Testis (tissue), 5 donors: ENCODE measurements at places on chromosomes 13 and 19.

GRCh38 chr19:45765702-45766295 lies 3.3 kb downstream of the SIX5 start:
- no peak for DNase-seq
- peak overlapping the region; percentile 95 for H3K27ac ChIP-seq
- H3K4me3 ChIP-seq = no peak overlapping the region
- H3K4me1 ChIP-seq = peaks cover 39% of the 10 kb centered on the region
- no peaks in the 10 kb centered on the region for H3K27me3 ChIP-seq
- no peaks in the 10 kb centered on the region for H3K36me3 ChIP-seq

- no peak overlapping the region for H3K27ac ChIP-seq
- no peak for DNase-seq
- H3K27me3 ChIP-seq = no peaks in the 10 kb centered on the region
- H3K4me1 ChIP-seq = no peaks in the 10 kb centered on the region
Measured at GRCh38 chr13:41286370-41286769, 23.0 kb upstream of the MTRF1 start.

DNA sequence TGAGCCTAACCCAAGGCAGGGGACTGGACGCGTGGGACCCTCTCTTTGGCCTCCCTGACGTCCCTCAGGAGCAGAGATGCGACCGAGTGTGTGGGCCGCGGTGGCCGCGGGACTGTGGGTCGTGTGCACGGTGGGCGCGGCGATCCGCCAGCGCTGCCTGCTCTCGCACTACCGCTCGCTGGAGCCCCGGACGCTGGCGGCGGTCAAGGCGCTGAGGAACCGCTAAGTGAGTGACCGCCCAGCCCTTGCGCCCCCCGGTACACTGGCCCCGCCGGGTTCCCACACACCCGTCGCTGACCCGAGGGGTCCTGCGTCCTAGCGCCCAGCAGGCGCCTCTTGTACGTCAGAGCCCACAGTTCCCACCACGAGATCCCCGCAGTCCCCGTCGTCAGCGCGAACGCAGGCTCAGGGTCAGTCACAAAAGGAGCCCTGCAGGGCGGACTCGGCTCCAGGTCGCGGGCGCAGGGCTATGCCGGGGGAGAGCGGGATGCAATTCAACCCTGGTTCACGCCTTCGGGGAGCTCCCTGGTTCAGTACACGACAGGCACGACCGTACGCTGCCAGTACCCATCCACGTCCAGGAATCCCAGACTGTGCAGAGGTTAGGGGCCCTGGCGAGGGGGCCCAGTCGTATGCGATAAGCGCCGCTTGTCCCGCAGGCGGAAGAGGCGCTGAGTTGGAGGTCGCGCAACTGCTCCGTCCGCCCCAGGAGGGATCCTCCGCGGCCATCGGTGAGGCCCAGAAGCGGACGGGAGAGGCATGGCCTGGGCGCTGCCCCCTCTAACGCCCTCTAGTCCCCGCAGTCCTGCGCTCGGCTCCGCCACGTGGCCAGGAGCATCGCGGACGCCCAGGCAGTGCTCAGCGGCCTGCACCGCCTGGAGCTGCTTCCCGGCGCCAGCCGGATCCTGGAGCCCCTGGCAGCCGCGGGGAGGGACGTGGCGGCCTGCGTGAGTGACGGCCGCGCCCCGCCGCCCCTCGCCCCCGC lies 3.6 kb upstream of the IFNL2 start:
- no peak overlapping the region for H3K27ac ChIP-seq
- no peaks in the 10 kb centered on the region for H3K36me3 ChIP-seq
- peak; percentile 22 for DNase-seq
- no peaks in the 10 kb centered on the region for H3K27me3 ChIP-seq
- H3K4me1 ChIP-seq = peaks cover 2% of the 10 kb centered on the region

DNA sequence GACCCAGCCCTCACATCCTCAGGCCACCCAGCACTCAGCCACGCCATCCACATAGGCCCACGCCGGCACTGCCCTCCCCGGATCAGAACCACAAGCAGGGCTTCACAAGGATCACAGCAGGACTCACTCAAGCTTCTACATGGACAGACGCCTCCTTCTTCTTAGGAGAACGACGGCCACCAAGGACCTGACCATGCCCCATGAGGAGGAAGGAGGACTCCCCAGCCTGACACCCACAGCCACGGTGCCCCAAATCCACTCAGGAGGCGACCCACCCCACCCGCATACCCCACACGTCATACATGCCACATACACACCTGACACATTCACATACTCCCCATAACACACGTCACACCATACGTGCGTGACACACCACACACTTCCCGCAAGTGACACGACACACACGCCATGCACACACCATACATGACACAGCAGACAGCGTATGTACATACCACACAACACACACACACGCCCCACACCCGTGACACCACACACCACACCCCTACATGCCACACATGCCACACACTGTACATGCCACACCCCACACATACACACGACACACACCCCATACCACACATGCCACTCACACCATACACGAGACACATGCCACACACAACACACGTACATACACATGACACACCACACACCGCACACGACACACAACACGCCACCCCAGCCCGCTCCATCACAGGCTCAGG lies 50.4 kb downstream of the MLLT1 start:
- no peaks in the 10 kb centered on the region for H3K27me3 ChIP-seq
- no peaks in the 10 kb centered on the region for H3K36me3 ChIP-seq
- H3K4me3 ChIP-seq = no peak overlapping the region

- H3K27ac ChIP-seq = no peak overlapping the region
- H3K4me1 ChIP-seq = peaks cover 11% of the 10 kb centered on the region
- peak; percentile 10 for DNase-seq
- no peaks in the 10 kb centered on the region for H3K36me3 ChIP-seq
- H3K27me3 ChIP-seq = no peaks in the 10 kb centered on the region
Measured at GRCh38 chr19:51697169-51697776, 4.1 kb downstream of the SPACA6 start.

- no peaks in the 10 kb centered on the region for H3K27me3 ChIP-seq
- DNase-seq = peak; percentile 20
- H3K27ac ChIP-seq = no peak overlapping the region
- no peaks in the 10 kb centered on the region for H3K4me1 ChIP-seq
- H3K4me3 ChIP-seq = no peak overlapping the region
Measured at GRCh38 chr13:20340136-20340758, 108.1 kb upstream of the GJB6 start.

GRCh38 chr13:93499991-93500390 lies 273.4 kb downstream of the GPC6 start:
- no peaks in the 10 kb centered on the region for H3K4me1 ChIP-seq
- no peak overlapping the region for H3K27ac ChIP-seq
- H3K36me3 ChIP-seq = no peaks in the 10 kb centered on the region
- no peak overlapping the region for H3K4me3 ChIP-seq
- DNase-seq = no peak

- no peak overlapping the region for H3K4me3 ChIP-seq
- H3K27me3 ChIP-seq = no peaks in the 10 kb centered on the region
- DNase-seq = no peak
- H3K27ac ChIP-seq = no peak overlapping the region
- H3K4me1 ChIP-seq = no peaks in the 10 kb centered on the region
Measured at GRCh38 chr19:32798201-32798600, 71.4 kb downstream of the SLC7A9 start.

- no peak overlapping the region for H3K4me3 ChIP-seq
- DNase-seq = no peak
- H3K27ac ChIP-seq = no peak overlapping the region
- H3K36me3 ChIP-seq = no peaks in the 10 kb centered on the region
- no peaks in the 10 kb centered on the region for H3K4me1 ChIP-seq
Measured at GRCh38 chr13:44312834-44313551, 60.6 kb upstream of the SERP2 start.

DNA sequence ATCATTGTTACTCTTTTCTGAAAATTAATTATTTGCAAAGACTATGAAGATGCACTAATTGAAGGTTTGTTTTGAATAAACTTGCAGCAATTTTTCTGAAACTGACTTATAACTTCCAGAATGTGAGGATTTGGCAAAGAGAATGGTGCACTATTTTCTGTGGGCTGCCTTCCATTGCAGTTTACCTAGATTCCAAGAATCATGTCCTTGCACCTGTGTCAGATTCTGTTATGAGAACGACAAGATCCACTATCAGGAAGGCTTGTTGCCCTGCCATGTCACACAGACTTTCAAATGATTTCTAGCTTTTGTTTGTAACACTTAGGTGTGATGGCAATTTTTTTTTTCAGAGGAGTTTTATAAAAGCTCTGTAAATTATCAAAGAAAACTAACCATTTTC lies 5.6 kb upstream of the SLAIN1 start:
- DNase-seq = no peak
- H3K27me3 ChIP-seq = no peaks in the 10 kb centered on the region
- no peak overlapping the region for H3K27ac ChIP-seq
- peaks cover 10% of the 10 kb centered on the region for H3K4me1 ChIP-seq

- no peaks in the 10 kb centered on the region for H3K27me3 ChIP-seq
- H3K36me3 ChIP-seq = no peaks in the 10 kb centered on the region
- no peaks in the 10 kb centered on the region for H3K4me1 ChIP-seq
- no peak overlapping the region for H3K4me3 ChIP-seq
- H3K27ac ChIP-seq = no peak overlapping the region
Measured at GRCh38 chr19:35332817-35333216, 3.8 kb downstream of the CD22 start.

DNA sequence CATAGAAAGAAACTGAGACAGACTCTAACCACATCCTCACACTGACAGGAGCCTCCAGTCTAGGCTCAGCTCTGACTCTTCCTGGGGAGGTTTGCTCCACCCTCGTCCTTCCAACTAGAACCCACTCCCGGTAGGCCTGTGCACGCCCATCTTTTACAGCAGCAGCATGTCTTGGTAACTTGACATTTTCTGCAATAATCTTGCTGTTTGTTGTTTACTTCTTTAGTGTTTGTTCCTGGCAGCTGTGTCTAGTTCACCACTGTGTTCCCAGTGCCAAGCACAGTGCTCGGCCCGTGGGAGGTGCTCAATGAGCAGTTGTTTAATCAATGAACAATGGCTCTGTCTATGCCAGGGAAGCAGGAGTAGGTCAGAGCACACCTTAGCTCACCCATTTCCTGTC lies 23.1 kb upstream of the ZNF729 start:
- no peaks in the 10 kb centered on the region for H3K4me1 ChIP-seq
- no peak overlapping the region for H3K4me3 ChIP-seq
- no peak overlapping the region for H3K27ac ChIP-seq
- H3K36me3 ChIP-seq = no peaks in the 10 kb centered on the region

- H3K4me3 ChIP-seq = no peak overlapping the region
- no peaks in the 10 kb centered on the region for H3K4me1 ChIP-seq
- no peak for DNase-seq
- H3K27ac ChIP-seq = no peak overlapping the region
- no peaks in the 10 kb centered on the region for H3K27me3 ChIP-seq
- H3K36me3 ChIP-seq = no peaks in the 10 kb centered on the region
Measured at GRCh38 chr19:11519138-11519537, 9.8 kb downstream of the ECSIT start.

GRCh38 chr13:40622761-40623160 lies 43.7 kb downstream of the FOXO1 start:
- H3K36me3 ChIP-seq = no peaks in the 10 kb centered on the region
- no peak overlapping the region for H3K27ac ChIP-seq
- no peaks in the 10 kb centered on the region for H3K4me1 ChIP-seq
- DNase-seq = no peak
- H3K4me3 ChIP-seq = no peak overlapping the region
- H3K27me3 ChIP-seq = no peaks in the 10 kb centered on the region

GRCh38 chr19:7515645-7516151 lies at the start of gene ZNF358:
ZNF358 (plus strand) TSS chr19:7516103; CDS start chr19:7519243, 3,140 bp downstream.
- peak; percentile 67 for DNase-seq
- H3K4me1 ChIP-seq = peaks cover 6% of the 10 kb centered on the region
- no peaks in the 10 kb centered on the region for H3K36me3 ChIP-seq
- H3K27me3 ChIP-seq = no peaks in the 10 kb centered on the region

- no peak for DNase-seq
- peaks cover 10% of the 10 kb centered on the region for H3K4me1 ChIP-seq
- peak overlapping the region; percentile 35 for H3K27ac ChIP-seq
- no peaks in the 10 kb centered on the region for H3K36me3 ChIP-seq
- no peak overlapping the region for H3K4me3 ChIP-seq
Measured at GRCh38 chr19:16095071-16095571, 16.6 kb upstream of the RAB8A start.

- peaks cover 2% of the 10 kb centered on the region for H3K4me1 ChIP-seq
- H3K4me3 ChIP-seq = no peak overlapping the region
- H3K27me3 ChIP-seq = no peaks in the 10 kb centered on the region
- DNase-seq = no peak
- H3K27ac ChIP-seq = no peak overlapping the region
Measured at GRCh38 chr19:33204136-33204973, 10.2 kb downstream of the LRP3 start.

GRCh38 chr13:92379371-92379770 lies 847.2 kb upstream of the GPC6 start:
- H3K27ac ChIP-seq = no peak overlapping the region
- no peak for DNase-seq
- no peaks in the 10 kb centered on the region for H3K36me3 ChIP-seq
- H3K4me1 ChIP-seq = no peaks in the 10 kb centered on the region

GRCh38 chr19:5436106-5436947 lies 18.9 kb upstream of the ZNRF4 start:
- peak; percentile 70 for DNase-seq
- H3K27ac ChIP-seq = no peak overlapping the region
- H3K36me3 ChIP-seq = no peaks in the 10 kb centered on the region
- H3K4me3 ChIP-seq = peak overlapping the region; percentile 36
- no peaks in the 10 kb centered on the region for H3K4me1 ChIP-seq

GRCh38 chr13:98800078-98800477 lies 47.6 kb upstream of the SLC15A1 start:
- no peak overlapping the region for H3K27ac ChIP-seq
- no peaks in the 10 kb centered on the region for H3K36me3 ChIP-seq
- DNase-seq = no peak
- H3K4me1 ChIP-seq = no peaks in the 10 kb centered on the region
- H3K4me3 ChIP-seq = no peak overlapping the region

- peak overlapping the region; percentile 89 for H3K27ac ChIP-seq
- no peak for DNase-seq
- H3K36me3 ChIP-seq = no peaks in the 10 kb centered on the region
- H3K4me1 ChIP-seq = peaks cover 18% of the 10 kb centered on the region
Measured at GRCh38 chr19:43667876-43668405, 2.0 kb downstream of the PLAUR start.

DNA sequence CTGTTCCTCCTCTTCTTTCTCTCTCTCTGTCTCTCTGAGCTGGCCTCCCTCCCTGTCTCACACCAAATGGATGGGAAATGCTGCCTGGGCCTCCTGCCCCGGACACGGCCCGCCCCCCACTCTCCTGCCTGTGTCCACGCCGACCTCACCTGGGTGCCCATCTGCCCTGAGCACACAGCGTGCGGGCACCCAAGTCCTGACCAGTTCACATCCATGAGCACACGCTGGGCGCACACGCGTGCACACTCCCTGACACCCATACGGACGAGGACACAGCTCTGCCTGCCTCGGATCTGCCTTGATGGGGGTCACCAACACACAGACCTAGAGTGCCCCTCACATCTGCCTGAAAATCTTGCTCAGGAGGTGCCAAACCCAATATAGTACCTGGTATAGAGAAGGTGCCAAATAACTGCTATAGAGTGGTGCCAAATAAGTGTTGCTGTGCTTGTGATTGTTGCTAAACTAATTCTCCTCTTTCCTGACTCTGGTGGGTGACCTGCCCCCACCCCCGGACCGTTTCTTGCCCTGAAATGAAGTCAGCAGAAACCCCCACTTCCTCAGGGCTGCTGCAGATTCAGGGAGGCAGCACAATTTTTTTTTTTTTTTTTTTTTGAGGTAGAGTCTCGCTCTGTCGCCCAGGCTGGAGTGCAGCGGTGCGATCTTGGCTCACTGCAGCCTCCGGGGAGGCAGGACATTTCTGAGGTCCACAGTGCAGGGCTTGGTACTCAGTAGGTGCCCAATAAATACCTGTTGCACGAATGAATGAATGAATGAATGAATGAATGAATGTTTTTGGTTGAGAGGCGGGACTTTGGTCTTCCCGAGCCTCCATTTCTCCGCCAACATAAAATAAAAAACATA lies 4.6 kb downstream of the NFIC start:
- no peaks in the 10 kb centered on the region for H3K27me3 ChIP-seq
- DNase-seq = no peak
